ENCODE measurements at places on chromosomes 7 and 10.

DNA sequence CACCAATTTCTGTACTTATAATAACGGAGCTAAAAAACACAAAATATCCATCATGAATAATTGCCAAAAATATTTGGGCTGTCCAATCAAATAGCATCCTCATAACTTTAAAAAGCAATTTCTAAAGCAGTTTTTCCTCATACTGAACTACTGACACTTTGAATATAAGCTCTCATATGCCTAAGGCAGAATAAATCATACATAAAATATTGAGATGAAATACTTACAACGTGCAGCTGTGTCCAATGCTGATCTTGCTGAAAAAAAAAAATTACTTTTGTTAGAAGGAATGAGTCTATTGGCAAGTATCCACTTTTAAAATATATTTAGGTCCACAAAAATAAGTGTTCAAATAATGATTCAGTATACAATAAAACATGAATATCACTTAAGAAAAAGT, 24.2 kb downstream of the FAM3C start:
- DNase-seq, result no peak

- no peak for DNase-seq
Measured at GRCh38 chr10:48520184-48520506, 84.7 kb downstream of the ARHGAP22 start.

DNA sequence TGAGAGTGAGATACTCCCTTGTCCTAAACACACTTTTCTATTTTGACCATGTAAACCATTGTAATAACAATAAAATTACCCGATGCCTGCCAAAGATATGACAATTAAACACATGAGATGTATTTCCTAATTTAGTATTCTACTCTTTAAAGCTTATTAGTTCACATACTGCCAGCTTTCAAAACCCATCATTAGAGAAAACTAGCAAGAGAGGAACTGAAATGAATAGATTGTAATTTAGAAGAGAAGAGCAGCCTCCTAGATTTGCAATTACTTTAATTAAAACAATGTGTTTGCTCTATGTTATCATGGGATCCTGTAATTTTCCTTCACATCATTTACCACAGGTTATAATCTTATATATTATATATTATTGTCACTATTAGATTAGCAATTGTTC, 428.2 kb downstream of the THSD7A start:
- no peak for DNase-seq

DNA sequence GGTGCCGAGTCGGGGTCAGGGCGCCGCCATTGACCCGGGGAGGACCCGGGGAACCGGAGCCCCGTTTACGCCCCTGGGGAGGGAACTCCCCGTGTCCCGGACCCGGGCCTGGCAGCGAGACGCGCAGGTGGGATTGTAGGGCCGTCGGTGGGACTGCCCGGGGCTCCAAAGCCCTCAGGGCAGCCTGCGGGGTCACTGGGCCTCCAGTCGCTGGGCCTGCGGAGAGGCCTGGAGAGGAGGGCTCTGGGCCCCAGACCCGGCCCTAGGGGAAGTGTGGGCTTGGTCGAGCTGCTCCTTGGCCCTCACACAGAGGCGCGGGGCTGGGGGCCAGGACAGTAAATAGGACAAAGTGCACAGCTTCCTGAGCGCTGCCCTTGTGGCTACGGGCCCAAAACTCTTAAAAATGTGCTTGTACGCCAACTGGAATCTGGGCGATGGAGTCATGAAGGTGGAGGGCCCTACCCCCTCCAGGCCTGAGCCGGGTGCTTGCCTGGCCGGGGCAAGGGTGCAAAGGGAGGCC, 657 bp downstream of the ECHDC3 start:
- no peak for DNase-seq

GRCh38 chr10:103620352-103620740, 126.8 kb downstream of the NEURL1 start:
- no peak for DNase-seq

- no peak for DNase-seq
Measured at GRCh38 chr7:50358041-50358705, 53.7 kb downstream of the IKZF1 start.

GRCh38 chr10:58695022-58695421, 182.3 kb downstream of the BICC1 start:
- no peak for DNase-seq

DNA sequence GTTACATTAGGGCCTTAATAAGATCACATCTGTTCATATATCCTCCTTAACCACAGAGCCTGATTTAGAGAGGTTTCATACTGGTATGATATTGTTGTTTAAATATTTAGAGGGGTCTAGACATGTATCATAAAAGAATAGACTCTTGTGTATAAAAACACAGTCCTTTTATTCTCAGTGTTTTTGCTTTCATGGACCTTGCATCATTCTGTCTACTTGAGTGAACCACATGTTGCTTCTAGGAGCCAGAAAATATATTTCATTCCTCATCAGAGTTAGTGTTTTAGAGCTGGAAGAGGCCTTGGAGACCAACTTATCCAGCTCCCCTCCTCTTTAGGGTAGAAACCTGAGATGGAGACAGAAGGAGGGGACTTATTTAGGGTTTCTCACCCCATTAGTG, 312.8 kb downstream of the LRMDA start:
- no peak for DNase-seq

GRCh38 chr7:135672560-135673359, 10.4 kb downstream of the STMP1 start:
- DNase-seq, result peak; percentile 59

DNA sequence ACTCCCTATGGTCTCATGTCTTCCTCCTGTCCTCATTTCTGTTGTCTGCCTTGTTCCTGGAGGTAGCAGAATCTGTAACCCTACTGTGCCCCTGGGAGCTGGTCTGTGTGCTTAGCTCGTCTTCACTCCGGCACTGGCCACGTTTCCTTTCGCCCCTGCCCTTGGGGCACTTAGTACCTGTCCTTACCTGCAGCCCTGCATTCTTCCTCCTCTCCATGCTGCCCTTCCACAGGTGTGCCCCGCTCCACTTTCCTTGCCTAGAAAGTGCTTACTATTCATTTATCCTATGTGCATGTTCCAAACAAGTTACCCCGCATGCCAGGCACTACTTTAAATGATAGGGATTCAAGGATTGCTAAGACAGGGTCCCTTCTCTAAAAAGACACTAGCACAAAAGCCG, 199.9 kb upstream of the ZMIZ1 start:
- no peak for DNase-seq

- DNase-seq, result peak; percentile 36
Measured at GRCh38 chr10:49518982-49519578, 19.8 kb downstream of the ERCC6 start.

- DNase-seq, result no peak
Measured at GRCh38 chr10:123995082-123995460, 98.3 kb downstream of the CHST15 start.

GRCh38 chr7:88357781-88358525, 51.3 kb upstream of the STEAP4 start:
- no peak for DNase-seq

DNA sequence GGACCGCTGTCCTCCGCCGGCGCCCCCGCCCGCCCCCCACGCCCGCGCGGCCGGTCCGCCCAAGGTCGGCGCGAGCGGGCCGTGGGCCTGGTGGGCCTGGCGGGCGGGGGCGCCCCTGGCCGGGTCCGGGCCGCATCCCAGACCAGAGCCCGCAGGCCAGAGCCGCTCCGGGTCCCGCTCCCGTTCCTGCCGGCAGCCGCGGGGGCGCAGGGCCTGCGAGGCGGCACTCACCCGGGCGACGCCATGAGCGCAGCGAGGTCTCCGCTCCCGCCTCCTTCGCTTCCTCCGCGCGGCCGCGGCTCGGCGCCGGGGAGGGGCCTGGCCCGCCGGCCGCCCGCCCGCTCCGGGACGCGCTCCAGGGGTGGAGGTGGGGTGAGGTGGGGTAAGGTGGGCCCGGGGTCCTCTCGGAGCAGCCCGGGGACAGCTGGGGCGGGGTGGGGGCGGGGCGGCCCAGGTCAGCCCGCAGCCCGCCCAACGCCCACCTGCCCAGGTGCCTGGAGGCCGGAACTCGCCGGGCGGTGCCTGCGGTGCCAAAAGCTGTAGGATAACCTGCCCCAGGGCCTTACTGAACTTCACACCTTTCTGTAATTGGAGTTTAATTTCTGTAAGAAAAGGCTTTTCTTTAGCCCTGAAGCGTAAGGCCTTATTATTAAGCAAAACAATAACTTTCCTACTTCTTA, at the start of gene URGCP:
URGCP (minus strand) TSS at position 266 of the 680 bp plus-strand sequence; CDS start at position 245, 21 bp downstream.
- DNase-seq, result peak; percentile 32

DNA sequence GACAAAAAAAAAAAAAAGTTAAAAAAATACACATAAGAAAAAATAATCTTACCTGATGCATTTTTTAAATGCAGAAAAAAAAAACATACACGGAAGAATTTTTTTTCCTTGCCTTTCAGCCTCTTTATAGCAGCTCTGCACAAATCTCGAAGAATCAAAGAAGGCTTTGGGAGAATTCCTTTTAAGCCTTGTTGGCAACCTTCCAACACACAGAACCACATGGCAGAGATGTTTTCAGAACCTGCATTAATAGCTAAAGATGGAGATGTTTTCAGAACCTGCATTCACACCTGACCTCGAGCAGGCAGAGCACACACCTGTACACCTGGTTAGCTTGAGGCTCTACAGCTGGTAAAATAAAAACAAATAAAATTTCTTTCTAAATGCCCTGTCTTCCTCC, 65.6 kb downstream of the DOCK4 start:
- DNase-seq, result no peak

- DNase-seq, result no peak
Measured at GRCh38 chr10:130575756-130576285, 439.6 kb downstream of the GLRX3 start.

- DNase-seq, result no peak
Measured at GRCh38 chr7:35725280-35725680, 30.3 kb upstream of the HERPUD2 start.

DNA sequence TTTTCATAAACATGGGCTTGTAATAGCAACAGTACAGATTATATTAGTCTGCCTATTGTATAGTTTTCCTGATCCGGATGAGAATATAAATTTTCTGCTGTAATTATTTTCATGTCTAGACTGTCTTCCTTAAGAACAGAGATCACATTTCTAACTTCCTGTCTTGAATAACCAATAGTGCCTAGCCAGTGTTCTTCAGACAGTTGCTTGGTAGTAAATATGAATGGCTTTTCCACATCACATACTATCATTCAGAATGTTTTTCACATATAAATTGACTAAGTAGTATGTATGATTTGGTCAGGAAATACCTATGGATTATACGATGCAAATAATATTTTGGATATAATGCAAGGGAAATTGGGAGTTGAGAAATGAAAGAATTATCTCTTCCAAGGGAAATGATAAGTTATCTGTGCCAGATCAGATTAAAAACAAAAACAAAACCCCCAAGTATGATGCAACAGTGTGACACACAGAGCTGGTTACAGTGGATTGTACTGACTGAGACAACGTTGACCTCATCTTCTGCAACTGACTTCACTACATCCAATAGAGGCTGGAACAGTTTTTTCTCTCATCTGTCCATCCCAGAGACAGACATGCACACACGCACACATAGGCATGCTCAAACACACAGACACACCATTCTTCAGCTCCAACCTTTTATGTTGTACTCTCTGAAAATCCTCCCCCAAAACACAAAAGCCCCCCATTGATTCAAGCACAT, 16.4 kb downstream of the ITGA8 start:
- no peak for DNase-seq

DNA sequence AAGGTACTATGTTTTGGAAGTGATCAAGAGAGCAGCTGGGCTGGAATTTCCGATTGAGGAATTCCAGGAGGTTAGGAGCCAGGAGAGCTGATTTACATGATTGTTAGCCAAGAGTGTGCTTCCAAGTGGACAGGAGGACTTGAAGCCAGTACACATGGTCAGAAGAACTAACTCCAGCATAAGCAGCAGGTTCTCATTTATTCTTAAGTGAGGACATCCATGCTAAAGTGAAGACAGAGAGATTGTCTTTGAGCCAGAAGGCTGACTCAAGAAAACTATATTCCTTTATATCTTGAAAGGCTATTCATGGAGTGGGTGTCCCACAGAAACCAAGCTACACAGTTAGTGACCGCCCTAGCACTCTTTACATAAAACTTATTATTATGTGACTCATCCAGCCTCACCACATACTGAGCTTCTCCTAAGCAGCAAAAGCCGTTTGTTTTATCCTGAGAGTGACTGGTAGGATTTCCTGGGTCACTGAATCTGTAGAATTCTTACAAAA, 56.7 kb upstream of the SEMA3A start:
- no peak for DNase-seq

DNA sequence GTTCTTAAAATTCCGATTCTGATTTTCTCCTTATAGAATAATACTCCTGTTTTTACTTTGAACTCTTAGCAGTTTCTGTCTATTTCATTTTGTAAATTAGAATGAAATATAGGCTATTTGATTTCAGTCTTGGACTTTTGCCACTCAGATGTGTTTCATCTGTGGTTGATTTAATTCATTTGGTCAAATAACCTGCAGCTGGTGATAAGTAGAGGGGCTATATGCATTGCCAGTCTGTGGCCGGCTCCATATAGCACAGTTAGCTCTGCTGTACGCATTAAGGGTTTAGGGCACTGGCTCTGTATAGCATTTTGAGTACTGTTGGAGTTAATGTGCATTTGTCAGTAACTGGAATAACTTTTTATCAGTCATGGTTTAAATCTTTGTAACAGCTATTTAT, 35.7 kb downstream of the RBM33 start:
- DNase-seq, result no peak

DNA sequence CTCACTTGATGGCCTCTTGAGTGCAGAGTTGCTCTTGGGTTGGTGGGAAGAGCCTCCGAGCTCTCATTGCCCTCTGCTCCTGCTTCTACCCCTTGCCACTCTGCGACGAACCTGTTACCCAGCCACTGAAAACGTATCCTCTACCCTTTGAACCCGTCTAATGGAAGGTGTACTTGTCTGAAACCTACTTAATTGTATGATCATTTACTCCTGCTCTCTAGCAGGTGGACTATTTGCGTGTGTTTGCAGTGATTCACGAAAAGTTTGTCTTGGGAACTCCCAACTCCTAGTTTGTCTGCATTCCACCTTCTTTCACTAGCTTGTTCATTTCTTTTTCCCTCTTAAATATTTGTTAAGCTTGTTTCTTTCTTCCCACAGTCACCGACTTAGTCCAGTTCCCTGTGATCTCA, 503 bp downstream of the CROT start:
- no peak for DNase-seq

DNA sequence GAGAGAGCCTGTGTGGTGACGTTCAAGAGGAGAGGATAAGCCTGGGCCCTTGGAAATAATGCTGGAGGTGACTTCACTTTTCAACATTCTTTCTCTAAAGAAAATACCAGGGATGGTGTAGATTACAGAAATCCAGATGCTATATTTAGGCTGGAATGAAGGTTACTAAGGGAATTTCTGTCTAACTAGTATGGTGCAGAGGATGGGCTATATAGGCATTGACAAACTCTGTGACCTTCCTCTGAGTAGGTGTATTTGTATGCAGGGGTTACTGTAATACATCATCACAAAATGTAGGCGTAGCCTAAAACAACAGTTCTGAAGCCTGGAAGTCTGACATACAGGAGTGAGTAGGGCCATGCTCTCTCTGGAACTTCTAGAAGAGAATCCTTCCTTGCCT, 155.3 kb upstream of the INHBA start:
- no peak for DNase-seq

- DNase-seq, result peak; percentile 57
Measured at GRCh38 chr10:5684971-5685763, 529 bp downstream of the TASOR2 start.

GRCh38 chr10:52959810-52960209, 187.2 kb upstream of the MBL2 start:
- no peak for DNase-seq
